NCI-H82 (cell line): ENCODE measurements at places on chromosomes 16 and 17.

- DNase-seq: no peak
These were observed 105.8 kb upstream of the GSE1 start for GRCh38 chr16:85507342-85507741.

GRCh38 chr17:67602974-67603373, 114.8 kb upstream of the NOL11 start:
- DNase-seq: peak; percentile 66

DNA sequence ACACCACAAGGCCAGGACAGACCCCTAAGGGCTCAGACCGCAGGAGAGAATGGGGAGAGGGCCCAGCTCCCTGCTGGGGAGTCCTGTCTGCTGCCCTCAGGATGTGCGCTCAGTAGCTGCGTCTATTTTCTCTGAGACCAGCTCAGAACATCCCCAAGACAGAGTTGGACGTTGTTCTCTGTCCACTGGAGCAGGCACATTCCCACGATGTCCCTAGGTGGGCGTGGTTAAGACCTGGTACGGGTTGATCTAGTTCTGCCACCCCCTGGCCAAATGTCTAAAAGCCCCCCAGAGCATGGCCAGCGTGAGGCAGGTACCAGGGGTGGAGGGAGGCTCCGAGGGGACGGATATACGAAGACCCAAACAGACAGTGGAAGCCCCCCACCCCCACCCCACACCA, 842 bp upstream of the CALB2 start:
- peak; percentile 31 for DNase-seq

DNA sequence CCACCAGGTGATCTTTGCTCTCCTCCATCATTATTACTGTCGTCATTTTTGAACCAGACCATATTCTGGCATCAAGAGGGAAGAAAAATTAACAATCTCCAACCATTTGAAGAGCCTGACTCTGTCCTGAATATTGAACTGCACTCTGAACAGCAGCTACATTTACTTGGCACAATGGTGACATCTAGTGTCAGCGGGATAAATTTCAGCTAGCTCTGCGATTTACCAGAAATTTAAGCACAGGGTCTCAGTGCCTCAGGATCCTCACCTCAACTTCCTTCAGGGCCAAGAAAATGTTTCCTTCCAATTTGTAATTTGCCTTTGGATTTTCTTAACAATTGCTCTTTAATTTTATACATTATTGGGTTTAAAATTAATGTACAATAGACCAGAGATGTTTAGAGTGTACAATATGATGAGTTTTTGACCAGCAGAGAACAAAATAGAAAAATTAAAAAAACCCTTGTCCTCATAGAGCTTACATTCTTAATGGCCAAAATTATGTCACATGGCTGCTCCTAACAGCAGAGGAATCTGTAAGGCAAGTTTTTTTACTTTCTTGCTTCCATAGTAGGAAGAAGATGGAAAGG, 10.7 kb upstream of the ZNF19 start:
- DNase-seq: peak; percentile 78

- peak; percentile 48 for DNase-seq
These were observed 1.0 kb downstream of the TELO2 start for GRCh38 chr16:1494129-1494640.

GRCh38 chr17:73831699-73832098, 187.5 kb upstream of the SDK2 start:
- DNase-seq: no peak

DNA sequence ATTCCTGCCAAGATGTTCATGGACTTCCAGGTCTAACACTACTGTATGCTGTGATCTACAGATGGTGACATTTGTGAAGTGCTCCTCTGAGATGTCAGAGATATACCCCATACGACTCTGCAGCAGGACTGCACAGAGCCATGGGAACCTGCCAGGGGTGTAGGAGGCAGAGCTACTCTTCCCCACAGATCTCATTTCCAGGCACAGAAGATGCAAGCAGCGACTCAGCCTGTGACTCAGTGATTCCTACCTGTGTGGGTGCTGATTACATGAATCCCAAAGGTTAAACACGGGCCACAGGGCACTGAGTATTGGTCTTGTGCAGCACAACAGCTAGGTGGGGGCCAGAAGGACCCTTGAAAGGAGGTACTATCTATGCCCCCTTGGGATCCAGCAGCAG, 137.0 kb upstream of the SOX9 start:
- DNase-seq: no peak

- peak; percentile 32 for DNase-seq
These were observed 3.0 kb downstream of the RCVRN start for GRCh38 chr17:9902120-9902519.

DNA sequence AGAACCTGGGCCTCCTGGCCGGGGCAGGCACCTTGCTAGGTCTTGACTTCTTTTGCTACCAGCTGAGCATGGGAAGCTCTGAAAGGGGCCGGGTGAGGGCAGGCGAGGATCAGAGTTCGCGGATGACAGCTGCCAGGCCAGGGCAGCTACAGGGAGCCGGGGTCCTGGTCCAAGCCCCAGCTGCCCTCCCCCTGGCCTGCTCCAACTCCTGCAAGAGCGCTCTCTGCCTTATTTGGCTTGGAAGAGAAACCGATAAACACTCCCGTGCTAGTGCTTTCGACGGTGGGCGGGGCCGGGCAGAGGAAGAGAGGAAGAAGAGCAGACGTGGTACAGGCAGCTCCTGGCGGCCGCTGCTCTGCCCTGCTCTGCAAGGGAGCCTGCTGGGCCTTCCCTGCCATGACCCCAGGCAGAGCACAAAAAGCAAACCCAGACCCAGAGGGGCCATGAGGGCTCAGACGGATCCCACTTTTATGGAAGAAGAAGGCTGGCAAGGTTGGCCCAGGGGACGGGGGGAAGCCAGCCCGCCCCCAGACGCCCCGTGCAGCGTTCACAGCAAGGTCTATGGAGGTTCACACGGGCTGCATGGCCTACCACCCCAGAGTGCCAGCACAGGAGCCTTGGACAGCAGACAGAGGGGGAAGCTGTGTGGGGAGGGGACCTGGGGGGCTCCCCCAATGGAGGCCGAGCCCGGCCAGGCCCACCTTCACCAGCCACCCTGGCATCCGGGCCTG, 25.6 kb downstream of the PIEZO1 start:
- DNase-seq: peak; percentile 48

GRCh38 chr16:71648162-71648561, 22.2 kb downstream of the MARVELD3 start:
- DNase-seq: peak; percentile 18

DNA sequence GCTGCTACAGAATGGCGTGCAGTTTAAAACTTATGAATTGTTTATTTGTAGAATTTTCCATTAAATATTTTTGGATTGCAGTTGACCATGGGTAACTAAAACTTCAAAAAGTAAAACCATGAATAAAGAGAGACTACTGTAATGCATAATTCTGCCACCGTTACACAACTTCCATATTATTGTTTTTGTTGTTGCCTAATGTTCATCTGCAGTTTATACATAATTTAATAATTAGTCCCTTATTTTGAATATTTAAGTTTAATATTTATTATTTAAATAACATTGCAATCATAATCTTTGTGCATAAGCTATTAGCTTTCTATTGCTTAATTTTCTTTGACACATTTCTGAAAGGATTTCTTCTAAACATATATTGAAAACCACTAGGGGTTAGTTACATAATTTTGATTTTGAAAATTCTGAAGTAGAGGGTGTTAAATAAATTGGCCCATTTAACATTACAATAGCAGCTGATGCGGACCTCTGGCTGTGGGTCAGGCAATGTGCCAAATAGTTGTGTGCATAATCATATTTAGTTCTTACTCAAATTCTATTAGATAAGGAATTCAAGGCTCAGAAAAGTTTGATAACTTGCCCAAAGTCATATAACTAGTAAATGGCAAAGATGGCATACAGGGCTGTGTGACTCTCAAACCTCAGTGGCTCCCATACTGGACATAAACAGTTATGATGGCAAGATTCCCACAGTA, 31.1 kb downstream of the PPM1E start:
- DNase-seq: peak; percentile 11
